ENCODE measurements at places on chromosomes 3 and 15. TPM values are rescaled to one million over a fixed set of nuclear protein-coding genes. Genes with fewer than 3 reads are reported as not detected.

DNA sequence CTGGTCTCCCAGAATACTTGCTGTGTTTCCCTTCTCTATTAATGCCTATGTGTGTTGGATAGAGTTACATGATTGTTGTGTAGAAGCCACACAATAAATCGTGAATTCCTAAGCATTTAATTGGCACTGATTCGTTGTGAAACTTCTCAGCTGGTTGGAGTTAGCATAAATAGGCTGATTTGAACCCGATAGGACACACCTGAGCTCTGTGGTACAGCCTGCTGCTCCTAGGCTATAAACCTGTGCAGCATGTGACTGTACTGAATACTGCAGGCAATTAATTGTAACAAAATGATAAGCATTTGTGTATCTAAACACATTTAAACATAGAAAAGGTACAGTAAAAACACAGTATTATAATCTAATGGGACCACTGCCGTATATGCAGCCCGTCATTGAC is 4.9 kb downstream of the ACAD11 start:
- no peak for DNase-seq

DNA sequence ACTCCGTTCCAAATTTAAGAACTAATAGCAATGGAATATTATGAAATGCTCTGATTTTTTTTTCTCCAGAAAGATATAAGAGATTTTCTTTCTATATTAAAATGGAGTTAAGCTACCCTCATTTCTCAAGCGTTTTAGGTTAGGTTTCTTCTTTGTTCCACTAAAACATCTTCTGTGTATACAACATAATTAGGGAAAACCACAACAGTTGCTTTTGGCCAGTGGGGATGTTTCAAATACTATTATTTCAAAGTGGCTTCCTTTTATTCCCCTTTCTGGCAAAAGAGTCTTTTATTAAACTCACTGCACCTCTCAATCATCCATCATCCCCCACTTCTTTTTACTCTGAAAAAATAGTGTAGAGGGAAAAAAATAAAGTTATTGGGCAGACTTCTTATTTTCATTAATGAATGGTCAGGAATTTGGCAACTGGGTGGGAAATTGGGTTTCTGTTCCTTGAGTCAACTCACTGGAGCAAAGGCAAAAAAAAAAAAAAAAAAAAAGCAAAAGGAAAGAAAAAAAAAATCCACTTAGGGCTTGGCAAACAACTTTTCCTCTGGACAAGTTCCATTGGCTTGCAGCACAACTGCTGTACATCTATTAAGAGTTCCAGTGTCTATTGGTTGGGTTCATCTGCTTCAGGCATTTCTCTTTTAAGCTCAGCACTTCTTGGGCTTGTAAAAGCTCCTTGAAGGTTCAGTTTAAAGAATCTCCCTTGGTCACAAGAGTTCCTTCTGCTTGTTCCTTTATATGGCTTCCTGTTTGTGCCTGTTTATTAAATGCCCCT is 963.4 kb downstream of the ROBO1 start:
- DNase-seq: peak; percentile 12

- DNase-seq: no peak
These were observed 242.2 kb upstream of the AZI2 start for GRCh38 chr3:28590860-28591259.

- no peak for DNase-seq
These were observed 65.0 kb downstream of the CCNL1 start for GRCh38 chr3:157094751-157095480.

DNA sequence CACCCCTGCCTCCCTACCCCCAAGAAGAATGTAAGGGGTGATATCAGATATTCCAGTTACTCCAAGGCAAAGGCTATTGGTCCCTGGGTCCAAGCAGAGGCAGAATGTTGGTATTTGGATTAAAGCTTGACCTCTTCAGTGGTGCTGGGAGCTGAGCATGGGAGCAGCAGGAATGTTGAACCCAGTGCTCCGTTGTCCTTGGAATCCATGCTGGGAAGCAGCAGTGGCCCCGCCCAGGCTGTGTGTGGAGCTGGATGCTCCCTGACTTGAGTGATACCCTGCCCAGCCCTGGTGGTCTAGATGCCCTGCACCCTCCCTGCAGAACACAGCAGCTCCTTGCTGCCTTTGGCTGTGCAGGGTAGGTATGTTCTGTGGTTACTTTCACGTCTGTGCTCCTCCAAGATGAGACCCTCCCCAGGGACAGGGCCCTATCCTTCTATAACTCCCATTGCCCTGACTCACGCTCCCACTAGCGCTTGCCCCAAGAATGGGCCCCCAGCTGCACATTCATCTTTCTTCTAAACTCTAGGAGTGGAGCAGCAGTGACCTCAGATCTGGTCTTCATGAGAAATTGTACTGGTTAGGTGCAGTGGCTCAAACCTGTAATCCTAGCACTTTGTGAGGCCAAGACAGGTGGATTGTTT is 35.1 kb downstream of the UMPS start:
- no peak for DNase-seq

DNA sequence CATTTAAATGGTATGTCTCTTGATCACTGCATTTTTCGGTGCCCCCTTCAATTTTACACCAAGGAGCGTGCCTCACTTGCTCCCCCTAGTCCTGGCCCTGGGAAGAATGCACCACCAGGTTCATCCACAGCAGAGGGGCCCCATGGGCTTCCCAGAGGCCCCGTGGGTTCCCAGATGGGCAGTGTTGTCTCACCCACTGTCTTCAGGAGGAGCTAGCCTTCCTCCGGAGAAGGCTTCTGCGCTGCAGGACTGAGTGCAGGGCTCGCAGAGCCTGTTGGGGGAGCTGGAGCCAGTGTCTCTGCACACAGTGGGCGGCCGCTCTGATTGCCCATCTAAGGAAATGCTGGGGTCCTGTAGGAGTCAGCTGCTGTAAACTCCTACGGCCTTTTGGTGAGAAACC is 45.9 kb downstream of the POLR2M start:
- no peak for DNase-seq

DNA sequence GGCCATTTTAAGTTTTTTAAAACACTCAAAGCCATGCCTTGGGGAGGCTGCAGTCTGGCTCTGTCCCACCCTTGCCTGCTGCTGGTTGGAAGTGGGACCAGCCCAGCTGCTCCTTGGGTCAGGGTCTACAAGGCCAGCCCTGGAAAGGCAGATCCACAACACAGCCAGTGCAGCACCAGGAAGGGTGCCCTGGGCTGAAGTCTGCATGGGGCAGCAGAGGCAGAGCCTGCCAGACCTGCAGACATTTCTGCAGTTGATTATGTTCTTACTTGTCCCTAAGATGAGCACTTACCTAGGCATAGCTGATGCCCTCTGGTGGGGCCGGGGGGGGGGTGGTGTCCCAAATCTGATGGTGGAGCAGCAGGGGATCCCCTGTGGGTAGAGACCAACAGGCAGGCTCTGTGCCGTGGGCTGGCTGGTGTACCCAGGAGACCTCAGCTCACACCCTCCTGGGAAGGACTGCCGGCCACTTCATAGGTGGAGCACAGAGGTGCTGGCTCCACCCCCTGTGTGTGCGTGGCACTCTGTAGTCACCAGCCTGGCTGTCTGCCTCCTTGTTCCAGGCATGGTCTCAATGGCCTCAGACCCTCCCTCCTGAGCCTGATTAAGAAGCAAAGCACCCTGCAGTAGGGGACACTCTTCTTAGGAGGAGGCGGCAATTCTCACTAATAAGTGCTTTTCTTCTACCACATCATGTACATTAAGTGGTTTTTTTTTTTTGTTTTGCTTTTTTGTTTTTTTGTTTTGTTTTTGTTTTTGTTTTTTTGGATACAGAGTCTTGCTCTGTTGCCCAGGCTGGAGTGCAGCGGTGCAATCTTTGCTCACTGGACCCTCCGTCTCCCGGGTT is 97.4 kb upstream of the KLF13 start:
- no peak for DNase-seq

DNA sequence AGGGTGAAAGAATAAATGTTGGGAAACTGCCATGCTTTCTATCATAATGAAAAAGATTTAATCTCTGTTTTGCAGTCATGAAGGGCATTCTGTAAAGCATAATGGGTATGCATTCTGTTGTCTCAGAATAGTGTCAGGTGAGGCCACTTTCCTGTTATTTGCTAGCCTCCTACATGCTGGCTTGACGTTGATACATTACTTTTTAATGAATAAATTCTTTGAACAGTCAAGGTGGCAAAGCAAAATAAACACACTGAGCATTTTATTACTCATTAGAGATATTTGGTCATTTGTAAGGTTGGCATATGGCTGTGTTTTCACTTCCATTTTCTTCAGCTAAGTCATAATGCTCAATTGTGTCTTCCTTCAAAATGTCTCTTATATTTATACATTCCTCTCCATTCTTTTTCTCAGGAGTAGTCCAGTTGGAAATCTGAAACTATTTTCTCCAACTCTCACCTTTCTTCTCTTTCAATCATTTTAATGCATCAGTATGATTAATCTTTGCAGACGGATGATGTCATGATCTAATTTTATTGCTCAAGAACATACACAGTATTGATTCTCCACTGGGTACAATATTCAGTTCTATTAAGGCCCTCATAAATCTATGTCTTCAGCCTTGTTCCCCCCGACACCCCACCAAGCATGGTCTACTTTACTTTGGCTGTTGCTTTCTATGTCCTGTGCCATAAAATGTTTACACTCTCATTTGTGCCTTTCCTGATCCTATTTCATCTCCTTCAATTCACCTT is 290.7 kb downstream of the GBE1 start:
- no peak for DNase-seq

DNA sequence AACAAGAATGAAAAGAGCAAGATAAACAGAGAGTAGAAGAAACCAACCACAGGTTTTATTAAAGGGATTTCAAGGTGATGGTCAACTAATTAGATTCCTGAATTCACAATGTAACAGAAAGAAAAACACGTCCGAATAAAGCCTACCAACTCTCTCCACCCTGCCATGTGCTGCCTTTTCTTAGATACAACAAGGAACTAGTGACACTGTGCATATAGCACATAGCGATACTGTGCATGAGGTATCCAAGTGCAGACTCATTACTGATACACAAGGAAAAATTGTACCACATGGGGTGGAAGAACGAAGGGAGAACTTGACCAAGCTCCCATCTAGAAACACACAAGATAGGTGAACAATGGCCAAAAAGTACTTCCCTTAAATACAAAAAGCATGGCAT is 154.6 kb downstream of the MAGI1 start:
- no peak for DNase-seq

DNA sequence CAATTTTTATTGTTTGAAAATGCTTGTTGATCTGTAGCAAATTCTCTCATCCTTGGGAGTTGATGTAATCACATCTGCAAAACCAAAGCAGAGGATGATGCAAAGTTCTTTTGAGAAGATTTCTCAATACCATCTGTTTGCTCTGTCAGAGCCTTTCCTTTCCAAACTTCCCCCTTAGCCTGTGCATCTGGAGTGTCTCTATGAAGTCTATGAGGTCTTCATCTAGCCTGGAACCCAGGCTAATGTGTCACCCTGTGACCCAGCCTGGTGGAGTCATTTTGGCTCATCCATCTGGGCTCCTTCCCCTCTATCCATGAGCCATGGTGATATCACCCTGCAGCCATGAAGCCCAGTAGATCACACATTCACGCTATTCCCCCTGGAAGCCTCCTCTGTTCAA is 123.2 kb upstream of the SLC7A14 start:
- peak; percentile 25 for DNase-seq

- no peak for DNase-seq
These were observed 86.2 kb downstream of the TGFBR2 start for GRCh38 chr3:30692498-30693130.

DNA sequence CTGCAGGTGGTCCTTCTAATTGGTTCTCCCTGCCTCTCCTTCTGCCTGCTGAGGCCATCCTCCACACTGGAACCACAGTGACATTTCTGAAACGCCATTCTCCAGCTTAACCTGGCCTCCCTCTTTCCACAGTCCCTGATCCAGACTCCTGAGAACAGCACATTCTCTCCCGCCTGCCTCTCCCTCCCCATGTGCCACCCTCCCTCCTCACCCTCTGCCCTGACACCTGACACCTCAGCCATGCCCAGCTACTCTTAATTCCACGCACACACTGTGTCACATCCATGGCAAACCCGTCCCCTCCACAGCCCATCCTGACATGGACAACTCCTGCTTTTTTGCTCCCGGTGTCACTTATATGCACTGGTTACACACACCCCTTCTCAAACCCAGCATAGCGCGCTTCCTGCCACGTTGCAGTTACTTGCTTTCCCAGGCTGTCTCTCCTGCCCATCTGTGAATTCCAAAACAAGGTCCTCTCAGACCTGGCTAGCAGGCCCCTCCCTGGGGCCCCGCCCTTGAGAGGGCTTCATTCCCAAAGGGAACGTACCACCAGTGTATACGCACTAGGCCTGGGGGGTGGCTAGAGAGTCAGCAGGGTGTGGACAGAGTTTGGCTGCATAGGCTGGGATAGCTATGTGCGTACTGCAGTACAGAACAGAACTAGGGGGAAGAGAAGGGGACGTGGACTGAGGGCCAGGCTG is 92.7 kb upstream of the BLM start:
- no peak for DNase-seq

- DNase-seq: no peak
These were observed 166.8 kb upstream of the LRRN1 start for GRCh38 chr3:3632449-3632848.

DNA sequence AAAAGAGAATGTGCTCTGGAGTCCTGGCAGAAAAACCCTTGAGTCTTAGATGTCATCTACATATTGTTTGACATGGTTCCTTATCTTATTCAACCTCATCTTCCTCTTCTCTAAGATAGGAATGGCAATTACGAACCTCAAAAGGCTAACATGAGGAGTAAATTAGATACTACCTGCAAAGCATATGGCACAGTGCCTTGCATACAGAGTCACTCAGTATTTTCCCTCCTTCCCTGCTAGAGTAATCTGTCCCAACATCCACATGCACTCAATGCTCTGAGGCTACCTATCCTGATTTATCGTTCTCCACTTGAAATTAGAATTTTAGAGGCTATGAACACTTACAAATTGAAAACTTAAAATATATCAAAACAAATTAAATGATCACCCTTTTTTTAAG is 386.7 kb downstream of the RSL24D1 start:
- DNase-seq: no peak

DNA sequence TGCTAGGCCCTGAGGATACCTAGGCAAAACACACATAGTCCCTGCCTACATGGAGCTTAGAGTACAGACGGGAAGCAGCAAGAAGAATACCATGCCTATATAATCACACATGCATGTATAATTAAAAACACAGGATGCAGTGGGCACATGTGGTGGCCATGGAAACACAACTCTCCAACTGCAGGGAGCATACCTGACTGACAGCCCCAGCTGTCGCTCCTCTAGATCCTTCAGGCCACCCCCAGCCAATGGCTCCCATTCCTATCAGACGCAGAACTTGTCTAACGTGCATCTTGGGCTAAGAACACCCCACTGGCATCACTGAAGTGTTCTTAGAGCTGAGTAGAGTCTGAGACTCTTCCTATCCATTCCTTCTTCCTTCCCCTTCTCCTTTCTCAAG is 125.5 kb upstream of the FRMD4B start:
- no peak for DNase-seq

- no peak for DNase-seq
These were observed 1138.3 kb downstream of the ROBO2 start for GRCh38 chr3:78178209-78178608.

GRCh38 chr3:52489453-52489852 is 5.7 kb upstream of the STAB1 start:
- DNase-seq: no peak

- no peak for DNase-seq
These were observed 32.0 kb upstream of the FURIN start for GRCh38 chr15:90836296-90836871.

Gene MITF
- 5.4 TPM for total RNA-seq

Gene APOD
- 30.7 TPM for total RNA-seq

Gene NCKIPSD
- total RNA-seq: 61.4 TPM

Gene FBXW12
- not detected for total RNA-seq

Gene CYP8B1
- 0.04 TPM for total RNA-seq

Gene RTP1
- total RNA-seq: not detected

Gene RAD51
- 0.47 TPM for total RNA-seq

Gene C3orf33
- 16.3 TPM for total RNA-seq

Gene SPATA12
- total RNA-seq: 0.80 TPM

Data from adrenal gland (tissue), 19 donors.